Left ventricle myocardium superior (tissue), 1 donor: ENCODE measurements at places on chromosomes 16 and 17. TPM values are rescaled to one million over a fixed set of nuclear protein-coding genes. Genes with fewer than 3 reads are reported as not detected.

ZACN gene
- total RNA-seq = not detected

RETREG3 gene
- 25.7 TPM for total RNA-seq

TBC1D26 gene
- total RNA-seq = not detected

DNA sequence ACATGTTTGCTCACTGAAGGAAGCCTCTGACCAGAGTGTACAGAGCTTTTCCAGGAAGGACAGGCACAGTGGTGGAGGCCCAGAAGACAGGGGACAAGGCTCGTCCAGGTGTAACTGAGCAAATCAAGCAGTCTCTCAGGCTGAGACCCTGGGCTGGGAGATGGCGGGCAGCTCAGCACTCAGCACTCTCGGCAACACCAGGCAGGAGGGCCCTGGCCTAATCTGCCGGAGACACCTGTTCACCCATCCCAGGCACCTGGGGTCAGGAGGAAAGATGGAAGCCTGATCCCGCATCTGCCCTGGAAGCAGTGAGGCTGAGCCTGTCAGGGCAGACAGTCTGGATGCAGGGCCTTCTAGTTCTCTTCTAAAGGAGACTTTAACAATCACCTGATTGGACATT, 4.8 kb downstream of the RASL10B start:
- DNase-seq = no peak

- no peak for DNase-seq
These were observed 56.3 kb upstream of the TRAP1 start for GRCh38 chr16:3773663-3774062.

DNA sequence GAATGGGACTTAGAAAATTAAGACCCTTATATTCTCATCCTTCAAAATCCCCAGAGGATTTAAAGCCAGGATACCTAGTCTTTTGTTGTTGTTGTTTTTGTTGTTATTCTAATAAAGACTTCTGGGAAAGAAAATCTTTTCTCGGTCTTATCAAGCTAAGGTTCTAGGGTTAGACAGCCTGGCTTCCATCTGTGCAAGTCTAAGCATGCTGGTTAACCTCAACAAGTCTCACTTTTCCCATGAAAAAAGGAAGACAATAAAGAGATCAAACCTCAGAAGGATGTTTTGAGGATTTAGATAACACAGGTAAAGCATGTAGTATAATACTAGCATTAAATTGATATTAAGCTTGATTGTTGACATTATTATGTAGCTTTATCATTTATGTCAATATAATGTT, 486.4 kb upstream of the SOX9 start:
- no peak for DNase-seq

DNA sequence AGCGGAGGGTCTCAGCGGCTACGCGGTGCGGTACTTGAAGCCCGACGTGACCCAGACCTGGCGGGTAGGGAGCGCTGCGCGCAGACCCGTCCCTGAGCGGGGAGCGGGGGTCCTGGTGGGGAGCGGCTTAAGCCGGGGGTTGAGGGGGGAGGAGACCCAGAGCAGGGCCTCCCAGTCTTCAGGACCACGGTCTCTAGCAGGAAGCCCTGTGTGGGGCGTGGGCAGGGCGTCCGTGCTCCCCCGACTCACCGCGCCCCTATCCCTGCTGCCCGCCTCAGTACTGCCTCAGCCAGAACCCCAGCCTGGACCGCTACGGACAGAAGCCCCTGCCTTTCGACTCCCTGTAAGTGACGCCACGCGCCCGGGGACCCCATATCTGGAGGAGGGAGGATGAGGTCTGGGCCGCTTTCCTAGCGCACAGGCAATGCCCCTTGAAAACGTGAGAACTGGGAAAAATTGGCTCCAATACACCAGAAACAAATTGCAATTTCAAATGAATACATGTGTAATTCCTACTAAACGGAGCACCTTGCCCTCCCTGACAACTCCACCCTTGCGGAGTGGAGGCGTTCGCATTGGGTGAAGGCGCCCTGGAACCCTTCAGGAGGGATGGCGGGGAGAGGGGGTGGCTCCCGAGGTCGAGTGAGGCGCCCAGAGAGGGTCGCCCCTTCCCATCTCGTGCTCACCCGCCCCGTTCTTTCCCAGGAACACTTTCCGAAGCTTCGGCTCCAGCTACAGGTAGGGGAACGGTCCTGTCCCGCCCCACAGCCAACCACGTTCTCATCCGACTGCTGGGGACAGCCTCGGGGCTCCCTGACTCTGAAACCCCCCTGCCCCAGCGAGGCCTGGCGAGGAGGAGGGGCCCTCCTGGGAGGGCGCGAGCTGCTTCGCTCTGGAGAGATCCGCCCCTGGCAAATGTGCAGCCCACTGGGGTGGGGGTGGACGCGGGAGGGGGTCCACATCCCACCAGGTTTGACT, 14.6 kb upstream of the CNGB1 start:
- no peak for DNase-seq

DNA sequence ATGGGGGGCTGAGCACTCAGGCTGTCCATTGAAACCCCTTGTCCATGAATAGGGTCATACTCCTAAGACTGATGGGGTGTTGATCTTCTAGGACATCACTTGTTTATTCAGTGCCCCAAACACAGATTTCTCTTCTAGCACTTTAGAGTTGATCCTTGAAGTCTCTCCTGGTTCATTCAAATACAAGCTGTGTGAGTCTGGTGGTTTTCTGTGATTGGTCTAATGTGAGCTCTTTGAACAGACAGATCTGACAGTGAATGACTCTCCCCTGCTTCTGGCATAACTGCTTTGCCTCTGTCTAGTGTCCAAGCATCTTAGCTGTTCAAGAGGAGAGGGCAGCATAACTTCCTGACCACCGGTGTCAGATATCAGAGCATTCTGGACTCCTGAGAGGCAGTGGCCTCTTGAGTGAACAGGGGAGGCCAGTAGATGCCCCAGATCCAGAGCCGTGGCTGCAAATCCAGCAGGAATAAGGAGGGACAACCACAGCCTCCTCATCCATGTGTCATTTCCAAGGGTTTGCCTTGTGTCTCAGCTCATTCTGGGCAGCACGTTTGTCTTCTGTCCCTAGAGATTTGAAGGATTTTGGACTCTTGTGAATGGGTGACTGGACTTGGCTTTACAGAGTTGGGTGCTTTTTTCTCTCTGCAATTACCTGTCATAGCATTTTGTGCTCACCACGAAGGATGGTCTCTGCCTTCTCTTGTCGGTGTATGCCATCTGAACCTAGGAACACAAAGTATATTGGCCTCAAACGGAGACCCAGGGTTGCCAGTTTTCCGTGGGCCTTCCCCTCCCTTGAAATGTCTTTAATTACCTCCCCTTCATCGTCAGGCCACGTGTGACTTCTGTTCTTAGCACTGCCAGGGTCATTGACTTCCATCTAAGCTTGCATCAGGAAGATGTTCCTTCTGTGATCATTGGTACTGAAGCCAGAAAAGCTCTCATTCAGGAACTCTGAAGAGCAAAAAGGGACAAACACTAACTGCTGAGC, 13.9 kb upstream of the CLEC18C start:
- no peak for DNase-seq

DNA sequence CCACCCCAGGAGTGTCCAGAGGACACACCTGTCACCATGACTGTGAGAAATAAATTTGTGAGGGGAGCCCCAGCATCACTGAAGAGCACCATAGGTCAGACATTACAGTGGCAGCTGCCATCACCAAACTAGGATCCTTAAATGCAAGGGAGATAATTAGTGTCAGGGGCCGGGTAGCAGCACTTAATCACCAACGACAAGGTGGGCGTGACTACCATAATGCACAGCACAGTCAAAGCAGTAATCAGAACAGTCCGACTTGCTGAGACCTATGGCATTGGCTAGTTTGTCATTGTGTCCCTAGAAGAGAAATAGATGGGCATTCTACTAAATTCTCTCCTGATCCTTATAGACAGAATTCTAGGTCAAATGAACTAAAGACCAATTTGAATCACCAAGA, 856.7 kb upstream of the GOT2 start:
- no peak for DNase-seq

DNA sequence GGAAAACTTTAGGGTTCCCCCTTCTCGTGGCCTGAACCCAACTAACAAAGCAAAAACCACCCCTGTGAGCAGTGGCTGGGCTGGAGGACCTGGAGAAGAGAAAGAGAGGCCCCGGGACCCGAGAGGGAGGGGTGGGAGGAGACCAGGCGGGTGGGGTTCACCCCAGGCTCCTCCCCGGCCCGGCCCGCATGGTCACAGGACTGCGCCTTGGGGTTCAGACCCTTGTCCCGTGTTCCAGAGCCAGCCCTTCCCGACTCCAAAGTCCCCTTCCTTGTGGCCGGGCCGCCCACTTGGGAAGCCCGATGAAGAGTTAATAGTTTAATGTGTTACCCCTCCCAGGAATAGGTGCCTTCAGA, 852 bp downstream of the MARVELD3 start:
- DNase-seq = no peak
